ENCODE measurements at places on chromosomes 6 and 20.

- no peak for DNase-seq
Observed at GRCh38 chr6:127811900-127812570, 88.8 kb downstream of the THEMIS start.

DNA sequence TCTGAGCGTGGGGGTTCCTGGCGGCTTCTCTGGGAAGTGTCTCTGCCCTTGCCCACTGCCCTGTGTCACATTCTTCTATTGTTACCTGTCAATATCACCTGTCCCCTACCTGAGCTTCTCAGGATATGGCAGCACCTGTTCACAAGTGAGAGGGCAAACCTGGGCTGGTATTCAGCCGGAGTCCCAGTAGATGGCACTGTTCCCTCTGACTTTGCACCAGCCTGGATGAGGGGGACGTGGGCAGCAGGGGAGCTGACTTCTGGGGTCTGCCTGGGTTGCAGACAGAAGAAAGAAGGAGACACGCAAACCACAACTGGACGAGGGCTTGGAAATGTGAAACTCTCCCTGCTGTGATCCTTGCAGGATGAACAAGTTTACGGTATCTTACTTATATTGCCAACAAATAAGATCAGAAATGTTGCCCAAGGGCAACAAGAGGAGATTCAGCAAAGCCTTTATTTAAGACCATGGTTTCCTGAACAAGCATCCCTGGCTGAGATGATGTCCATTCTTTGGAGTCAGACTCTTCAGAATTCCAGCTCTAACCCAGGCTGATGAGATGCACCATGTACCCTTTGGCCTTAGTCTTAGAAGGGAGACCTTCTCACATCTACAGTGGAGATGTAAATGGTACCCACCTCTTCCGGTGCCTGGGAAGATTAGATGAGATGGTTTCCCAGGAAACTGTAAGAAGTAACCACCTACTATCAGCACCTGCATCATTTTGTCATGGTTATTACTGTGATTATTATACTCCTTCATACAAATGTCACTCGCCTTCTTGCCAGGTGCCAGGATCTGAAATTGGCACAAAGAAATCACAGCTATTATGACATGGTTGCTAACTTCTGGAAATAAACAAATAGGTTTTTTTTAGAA lies 400.0 kb upstream of the CDH4 start:
- no peak for DNase-seq

GRCh38 chr6:75853806-75854205 lies 104.8 kb downstream of the MYO6 start:
- no peak for DNase-seq

GRCh38 chr6:21138336-21139069 lies 455.0 kb upstream of the SOX4 start:
- no peak for DNase-seq

DNA sequence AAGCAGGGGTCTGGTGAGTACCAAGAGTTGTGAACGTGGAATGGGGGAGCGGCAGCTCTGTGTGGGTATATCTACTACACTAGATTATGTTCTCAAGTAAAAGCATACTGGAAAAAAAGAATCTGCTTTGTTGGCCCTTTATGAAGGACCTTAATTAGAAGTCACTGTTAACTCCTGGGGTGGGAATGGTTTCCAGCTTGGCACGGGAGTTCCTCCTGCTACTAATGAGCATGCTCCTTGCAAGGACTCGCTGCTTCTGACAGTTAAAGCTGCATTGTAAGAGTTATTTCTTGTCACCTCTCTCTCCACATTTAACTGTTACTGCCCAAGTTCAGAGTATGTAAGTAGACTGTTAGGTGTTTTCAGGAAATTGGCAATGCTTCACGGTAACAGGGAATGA lies 292.7 kb downstream of the ZFAND3 start:
- DNase-seq = no peak

DNA sequence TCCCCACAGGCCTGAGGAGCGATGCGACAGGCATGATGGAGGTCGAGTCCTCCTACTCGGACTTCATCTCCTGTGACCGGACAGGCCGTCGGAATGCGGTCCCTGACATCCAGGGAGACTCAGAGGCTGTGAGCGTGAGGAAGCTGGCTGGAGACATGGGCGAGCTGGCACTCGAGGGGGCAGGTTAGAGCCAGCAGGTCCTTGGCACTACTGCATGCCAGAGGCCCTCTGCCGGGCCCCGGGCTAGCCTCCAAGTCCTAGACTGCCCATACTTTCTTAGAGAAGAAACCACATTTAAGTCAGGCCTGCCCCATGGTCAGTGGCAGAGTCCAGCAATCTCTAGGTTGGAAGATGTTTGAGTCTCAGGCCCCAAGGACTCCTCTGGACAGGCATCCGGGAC lies 32.1 kb downstream of the PKIG start:
- no peak for DNase-seq

DNA sequence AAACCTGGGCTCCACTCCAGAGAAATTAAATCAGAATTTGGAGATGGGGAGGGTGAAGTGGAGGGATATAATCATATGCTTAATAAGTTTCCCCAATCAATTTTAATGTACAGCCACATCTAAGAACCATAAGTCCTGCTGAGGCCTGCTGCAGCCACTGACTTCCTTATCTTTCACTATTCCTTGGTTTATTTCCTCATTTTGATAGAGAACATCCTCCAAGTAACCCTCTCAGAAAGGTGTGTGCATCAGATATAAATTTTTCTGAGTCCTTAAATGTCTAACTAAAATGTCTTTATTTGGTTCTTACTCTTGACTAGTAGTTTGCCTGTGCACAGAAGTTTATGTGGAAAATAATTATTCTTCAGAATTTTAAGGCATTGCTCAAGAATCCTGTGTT lies 23.7 kb upstream of the SIRT5 start:
- DNase-seq = no peak

- DNase-seq = no peak
Observed at GRCh38 chr6:30684386-30685156, 1.9 kb downstream of the PPP1R18 start.

Data from stimulated activated CD8-positive, alpha-beta memory T cell treated with anti-CD3 and anti-CD28 coated beads, Interleukin-15, amount 100 ng/mL, for 48 hours (primary cell).